ENCODE measurements at places on chromosomes 4 and X. TPM values are rescaled to one million over a fixed set of nuclear protein-coding genes. Genes with fewer than 3 reads are reported as not detected.

Gene DCAF12L2
- 0.11 TPM for total RNA-seq

Gene PFKFB1
- total RNA-seq = 0.55 TPM

Gene PRRG3
- total RNA-seq = not detected

Gene HSFX2
- total RNA-seq = not detected

- H3K27ac ChIP-seq = no peak overlapping the region
- no peaks in the 10 kb centered on the region for H3K4me1 ChIP-seq
- no peak overlapping the region for H3K4me3 ChIP-seq
- DNase-seq = no peak
Measured at GRCh38 chr4:151436093-151436518, 27.1 kb downstream of the FHIP1A start.

GRCh38 chr4:11700751-11701226 lies 272.1 kb upstream of the HS3ST1 start:
- H3K27ac ChIP-seq = no peak overlapping the region
- no peaks in the 10 kb centered on the region for H3K36me3 ChIP-seq
- H3K4me1 ChIP-seq = no peaks in the 10 kb centered on the region
- no peaks in the 10 kb centered on the region for H3K27me3 ChIP-seq
- DNase-seq = no peak

DNA sequence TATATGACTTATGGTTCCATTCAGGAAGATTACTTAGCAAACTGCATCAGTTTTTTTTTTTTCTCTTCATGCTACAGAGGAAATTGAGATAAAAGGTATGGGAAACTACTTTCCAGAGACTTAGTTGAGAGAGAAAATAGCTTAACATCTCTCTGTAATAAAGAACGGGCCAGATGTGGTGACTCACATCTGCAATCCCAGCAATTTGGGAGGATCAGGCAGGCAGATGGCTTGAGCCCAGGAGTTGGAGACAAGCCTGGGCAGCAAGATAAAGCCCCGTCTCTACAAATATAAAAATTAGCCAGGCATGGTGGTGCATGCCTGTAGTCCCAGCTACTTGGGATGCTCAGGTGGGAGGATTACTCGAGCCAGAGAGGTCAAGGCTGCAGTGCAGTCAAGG lies 271.2 kb upstream of the TENM3 start:
- H3K36me3 ChIP-seq = no peaks in the 10 kb centered on the region
- H3K27ac ChIP-seq = no peak overlapping the region
- H3K27me3 ChIP-seq = no peaks in the 10 kb centered on the region
- no peak for DNase-seq
- no peaks in the 10 kb centered on the region for H3K4me1 ChIP-seq

All from activated CD4-positive, alpha-beta T cell treated with anti-CD3 and anti-CD28 coated beads for 36 hours (primary cell).